Stimulated activated CD4-positive, alpha-beta T cell treated with anti-CD3 and anti-CD28 coated beads, Interleukin-15, amount 100 ng/mL, for 1 hour (primary cell): ENCODE measurements at places on chromosomes 6 and 20.

DNA sequence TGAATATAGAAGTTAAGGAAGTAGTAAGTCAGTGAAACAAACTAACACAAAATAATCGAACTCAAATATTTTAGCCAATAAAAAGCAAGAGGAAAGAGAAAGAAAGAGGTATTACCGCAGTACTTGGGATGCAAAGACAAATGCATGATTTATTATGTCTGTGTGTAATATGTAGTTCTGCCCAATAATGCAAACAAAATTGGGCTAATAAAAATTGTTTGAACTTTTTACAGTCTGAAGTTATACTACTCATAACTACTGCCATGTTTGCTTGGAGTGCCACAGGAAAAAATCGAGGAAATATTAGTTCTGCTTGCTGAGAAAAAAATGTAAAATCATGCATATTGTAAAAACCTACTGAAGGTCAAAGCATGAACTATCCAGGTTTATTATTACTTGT is 360.3 kb upstream of the KCNQ5 start:
- DNase-seq, result no peak

DNA sequence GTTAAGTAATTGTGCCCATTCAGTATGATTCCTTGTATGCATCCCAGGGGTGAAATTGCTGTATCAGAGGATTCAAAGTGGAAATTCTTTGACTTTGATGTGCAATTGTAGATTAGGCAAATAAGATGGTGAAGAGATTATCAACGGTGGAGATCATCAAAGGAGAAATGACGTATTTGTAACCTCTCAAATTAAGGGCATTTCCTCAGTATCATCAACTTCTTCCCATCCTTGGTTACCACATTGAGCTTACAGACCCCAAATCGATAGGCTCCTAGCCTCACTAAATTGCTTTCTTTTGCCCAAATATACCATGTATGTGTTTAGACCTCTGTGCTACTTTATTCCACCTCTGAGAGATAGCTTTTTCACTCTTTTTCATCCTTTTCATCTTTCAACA is 213.1 kb upstream of the ZFP64 start:
- DNase-seq, result no peak

GRCh38 chr20:63332488-63333240 is 28.5 kb downstream of the CHRNA4 start:
- DNase-seq, result no peak

GRCh38 chr6:3202999-3203696 is 24.3 kb downstream of the TUBB2B start:
- no peak for DNase-seq

- no peak for DNase-seq
Measured at GRCh38 chr20:23118144-23118543, 32.0 kb upstream of the CD93 start.

DNA sequence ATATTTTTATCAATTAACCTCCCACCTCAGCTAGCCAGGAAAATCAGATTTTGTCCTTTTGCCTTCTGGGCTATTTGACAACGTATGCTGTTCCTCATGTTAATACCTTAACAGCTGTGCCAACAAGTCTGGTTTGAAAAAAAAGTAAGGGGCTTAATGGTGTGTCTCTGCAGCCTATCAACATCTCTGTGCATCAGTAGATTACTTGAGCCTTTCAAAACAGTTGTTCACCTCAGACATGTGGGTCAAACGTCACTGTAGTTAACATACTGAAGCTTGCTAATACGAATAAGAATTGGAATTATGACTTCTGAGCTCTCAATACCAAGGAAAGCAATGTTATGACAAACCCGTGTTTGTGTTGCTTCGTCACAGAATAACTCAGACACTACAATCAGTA is 23.0 kb downstream of the CEP57L1 start:
- DNase-seq, result no peak

DNA sequence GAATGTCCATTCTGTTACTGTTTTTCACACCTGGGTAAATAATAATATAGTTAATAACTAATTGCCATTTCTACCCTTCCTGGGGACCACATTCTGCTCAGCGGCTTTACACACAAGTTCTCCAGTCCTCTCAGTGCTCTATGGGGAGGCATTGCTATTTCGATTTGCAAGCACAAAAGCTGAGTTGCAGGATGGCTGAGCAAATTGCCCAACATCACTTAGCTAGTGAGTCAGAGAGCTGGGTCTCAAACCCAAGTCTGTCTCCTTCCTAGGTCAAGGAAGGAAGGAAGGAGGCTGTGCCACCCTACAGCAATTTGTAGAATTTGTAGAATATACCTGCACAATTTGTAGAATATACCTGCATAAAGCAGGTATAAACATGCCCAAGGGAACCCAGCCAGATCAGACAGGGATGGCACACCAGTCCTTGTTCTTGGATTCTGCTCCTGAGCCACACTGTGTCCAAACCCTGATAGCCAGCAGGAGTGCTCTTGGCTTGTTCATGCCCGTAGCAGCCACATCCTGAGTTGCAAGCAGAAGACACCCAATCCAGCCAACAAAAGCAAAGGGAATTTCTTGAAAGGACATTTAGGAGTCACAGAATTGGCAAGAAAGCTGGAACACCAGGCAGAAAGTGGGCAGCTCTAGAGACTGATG is 56.9 kb downstream of the LY86 start:
- no peak for DNase-seq

DNA sequence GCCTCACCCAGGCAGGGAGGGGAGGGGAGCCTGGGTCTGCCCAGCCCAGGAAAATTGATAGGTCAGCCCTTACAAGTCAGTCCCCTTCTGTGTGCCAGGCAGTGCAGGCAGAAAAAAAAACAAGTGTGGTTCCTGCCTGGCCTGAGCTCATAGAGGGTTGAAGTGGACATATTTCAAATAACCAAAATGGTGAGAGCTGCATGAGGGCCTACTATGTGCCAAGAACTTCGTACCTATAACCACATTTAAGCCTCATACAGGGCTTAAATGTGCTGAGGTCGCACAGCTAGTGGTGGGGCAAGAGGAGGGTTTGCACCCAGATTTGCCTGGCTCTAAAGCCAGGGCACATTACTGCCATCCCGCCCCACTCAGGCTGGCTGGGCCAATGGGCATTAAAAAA is 6.9 kb upstream of the NOL4L start:
- DNase-seq, result no peak

GRCh38 chr6:53495506-53496499 is 49.1 kb downstream of the GCLC start:
- no peak for DNase-seq

- DNase-seq, result no peak
Measured at GRCh38 chr6:110345025-110345424, 13.1 kb downstream of the METTL24 start.

- peak; percentile 7 for DNase-seq
Measured at GRCh38 chr6:4774715-4775493, 1.3 kb upstream of the CDYL start.

GRCh38 chr6:158476389-158476788 is 83.5 kb upstream of the TMEM181 start:
- DNase-seq, result no peak

DNA sequence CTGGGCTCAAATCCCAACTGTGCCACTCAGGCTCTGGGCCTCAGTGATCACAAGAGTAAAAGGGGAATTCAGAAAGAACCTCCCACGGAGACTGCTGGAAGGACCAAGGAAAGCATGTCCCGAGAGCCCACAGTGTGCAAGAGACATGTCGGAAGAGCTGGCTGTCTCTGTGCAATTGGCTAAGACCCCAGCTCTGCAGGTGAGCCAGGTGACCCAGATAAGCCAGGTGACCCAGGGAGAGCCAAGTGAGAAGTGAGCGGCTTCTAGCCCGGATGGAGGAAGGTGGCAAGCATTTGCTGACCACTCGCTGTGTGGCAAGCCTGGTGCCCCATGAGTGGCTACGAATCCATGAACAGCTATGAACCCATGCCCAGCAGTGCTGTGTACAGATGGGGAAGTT is 59.1 kb downstream of the RIPOR3 start:
- no peak for DNase-seq

DNA sequence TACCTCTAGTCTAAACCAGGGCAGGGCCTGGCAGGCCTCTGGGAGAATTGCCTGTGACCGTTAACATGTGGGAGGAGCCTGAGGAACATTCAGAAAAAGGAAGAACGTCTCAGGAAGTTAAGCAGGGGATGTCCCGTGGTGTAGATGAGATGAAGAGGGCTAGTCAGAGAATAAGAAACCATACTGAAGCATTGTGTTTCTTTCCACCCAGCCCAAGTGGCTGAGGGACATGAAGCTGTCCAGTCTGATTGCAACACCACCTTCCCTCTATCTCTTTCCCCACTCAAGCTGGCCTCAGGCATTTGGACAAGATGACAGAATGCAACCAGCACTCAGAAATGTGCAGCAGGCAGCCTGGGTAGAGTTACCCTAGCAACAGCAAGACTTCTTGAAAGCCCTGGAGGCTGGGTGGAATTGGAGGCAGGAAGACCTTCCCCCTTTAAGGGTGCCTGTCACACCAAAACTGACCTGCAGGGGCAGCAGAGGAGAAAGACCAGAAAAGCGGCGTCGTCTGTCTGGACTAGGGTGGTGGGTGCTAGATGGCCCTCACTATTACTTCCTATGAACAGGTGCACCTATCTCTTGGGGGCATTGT is 186.1 kb downstream of the UNC5CL start:
- no peak for DNase-seq

DNA sequence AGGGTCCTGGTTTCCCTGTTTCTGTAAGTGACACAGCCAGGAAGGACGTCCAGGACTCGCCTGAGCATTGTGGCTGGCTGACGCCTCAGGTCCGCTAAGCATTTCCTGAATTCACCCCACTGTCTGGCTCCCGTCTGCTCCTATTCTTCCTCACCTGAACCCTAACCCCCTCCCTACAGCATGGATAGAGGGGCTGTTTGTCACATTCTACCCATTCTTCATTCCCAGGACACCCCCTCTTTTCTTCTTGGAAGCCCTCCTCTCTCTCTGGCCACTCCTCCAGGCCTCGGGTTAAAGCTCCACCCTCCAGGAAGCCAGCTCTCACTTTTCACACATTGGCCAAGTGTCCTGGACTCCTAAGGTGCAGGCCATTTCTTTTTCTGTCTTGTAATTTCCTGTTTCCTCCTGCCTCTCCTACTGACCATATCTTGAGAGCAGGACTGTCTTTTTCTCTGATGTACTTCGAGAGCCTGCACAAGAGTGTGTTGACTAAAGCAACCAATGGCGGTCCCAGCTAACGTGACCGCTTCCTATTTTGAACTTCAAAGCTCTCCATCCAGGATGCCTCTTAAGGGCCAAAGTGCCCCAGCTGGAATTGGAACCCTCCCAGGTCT is 24.2 kb upstream of the MYMX start:
- no peak for DNase-seq

DNA sequence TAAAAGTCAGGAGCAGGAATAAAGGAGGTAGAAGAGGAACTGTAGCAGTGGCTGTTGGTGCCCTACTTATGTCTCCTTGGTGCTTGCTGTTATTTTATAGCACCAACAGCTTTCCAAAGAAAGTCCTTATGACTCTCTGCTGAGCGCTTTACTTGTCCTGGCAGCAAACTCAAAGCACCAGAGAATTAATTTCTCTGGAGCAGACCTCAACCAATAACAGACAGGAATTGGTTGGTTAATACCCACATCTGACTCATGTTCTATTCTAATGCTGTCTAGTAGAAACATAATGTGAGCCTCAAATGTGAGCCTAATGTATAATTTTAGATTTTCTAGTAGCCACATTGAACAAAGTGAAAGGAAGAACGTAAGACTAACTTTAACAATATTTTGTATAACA is 685.9 kb downstream of the KIF16B start:
- DNase-seq, result no peak

DNA sequence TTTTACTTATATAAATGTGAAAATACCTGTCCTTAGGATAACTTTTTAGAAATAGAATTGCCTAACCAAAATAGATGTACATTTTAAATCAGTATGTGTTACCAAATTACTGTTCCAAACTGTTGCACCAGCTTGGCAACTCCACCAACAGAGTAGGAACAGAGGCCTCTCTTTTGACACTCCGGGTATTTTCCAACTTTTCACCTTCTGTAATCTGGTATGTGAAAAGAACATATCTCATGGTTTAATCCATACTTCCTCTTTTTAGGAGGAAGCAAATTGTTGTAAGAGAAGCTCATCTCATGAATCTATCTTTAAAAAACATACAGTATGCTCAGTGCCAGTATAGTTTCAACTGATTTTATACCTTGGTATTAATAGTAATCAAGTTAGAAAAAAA is 24.9 kb downstream of the RNF144B start:
- DNase-seq, result no peak

GRCh38 chr6:54541541-54541940 is 233.3 kb downstream of the TINAG start:
- DNase-seq, result no peak

- no peak for DNase-seq
Measured at GRCh38 chr20:46209930-46210671, 92.0 kb downstream of the CD40 start.

DNA sequence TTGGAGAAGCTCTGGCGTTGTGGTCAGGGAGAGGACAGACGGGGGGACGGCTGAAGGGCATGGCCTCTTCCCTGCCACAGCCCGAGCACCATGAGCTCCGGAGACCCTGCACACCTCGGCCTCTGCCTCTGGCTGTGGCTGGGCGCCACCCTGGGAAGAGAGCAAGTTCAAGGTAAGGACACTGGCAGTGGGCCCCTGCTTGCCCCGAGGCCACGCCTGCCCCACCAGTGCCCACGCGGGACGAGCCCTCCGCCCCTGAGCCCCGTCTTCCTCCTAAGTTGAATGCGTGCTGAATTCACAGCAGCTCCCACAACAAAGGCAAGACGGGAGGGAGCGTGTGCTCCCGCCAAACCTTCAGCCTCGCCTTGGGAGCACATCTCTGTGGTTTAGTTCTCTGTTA is 2.0 kb downstream of the COL20A1 start:
- DNase-seq, result no peak

- DNase-seq, result peak; percentile 29
Measured at GRCh38 chr20:41133709-41134361, 3.5 kb upstream of the PLCG1 start.

GRCh38 chr20:51456511-51457509 is 85.7 kb downstream of the NFATC2 start:
- no peak for DNase-seq

DNA sequence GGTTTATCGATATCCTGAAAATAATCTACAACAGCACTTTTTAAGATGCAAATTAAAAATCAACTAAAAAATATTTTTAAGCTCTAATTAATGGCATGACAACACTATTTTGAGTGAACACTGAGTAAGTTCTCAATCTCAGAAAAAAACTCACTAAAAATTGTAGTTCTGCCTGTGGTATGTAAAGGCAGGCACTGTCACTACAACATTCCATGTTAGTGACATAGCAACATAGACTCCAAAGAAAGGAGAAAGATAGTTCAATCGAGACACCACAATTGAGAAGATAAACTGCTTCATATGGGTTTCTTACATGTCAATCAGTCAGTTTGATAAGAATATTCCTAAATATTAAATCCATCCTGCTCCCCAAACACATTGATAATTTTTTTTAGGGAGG is 38.0 kb downstream of the COL12A1 start:
- DNase-seq, result no peak

- no peak for DNase-seq
Measured at GRCh38 chr6:20467437-20467836, 65.8 kb downstream of the E2F3 start.

DNA sequence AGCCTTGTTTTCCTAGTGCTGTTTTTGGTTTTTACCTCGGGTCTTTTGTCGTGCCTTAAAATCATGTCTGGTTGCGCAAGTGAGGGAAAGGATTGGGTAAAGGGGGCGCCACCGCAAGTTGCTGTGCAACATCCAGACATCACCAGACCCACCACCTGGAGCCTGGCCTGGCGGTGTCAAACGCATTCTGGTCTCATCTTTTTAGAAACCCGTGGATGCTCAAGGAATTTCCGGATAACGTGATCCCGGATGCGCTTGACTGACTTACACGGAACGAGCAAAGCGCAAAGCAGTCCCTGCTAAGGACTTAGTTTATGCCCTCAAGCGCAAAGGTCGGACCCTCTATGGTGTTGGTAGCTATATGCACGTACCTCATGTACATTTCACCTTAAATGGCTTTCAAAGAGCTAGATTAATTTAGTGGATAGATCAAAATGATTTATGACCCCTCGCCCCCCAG is 105.2 kb downstream of the OR2B2 start:
- DNase-seq, result no peak
